ENCODE measurements at places on chromosomes 4 and X.

DNA sequence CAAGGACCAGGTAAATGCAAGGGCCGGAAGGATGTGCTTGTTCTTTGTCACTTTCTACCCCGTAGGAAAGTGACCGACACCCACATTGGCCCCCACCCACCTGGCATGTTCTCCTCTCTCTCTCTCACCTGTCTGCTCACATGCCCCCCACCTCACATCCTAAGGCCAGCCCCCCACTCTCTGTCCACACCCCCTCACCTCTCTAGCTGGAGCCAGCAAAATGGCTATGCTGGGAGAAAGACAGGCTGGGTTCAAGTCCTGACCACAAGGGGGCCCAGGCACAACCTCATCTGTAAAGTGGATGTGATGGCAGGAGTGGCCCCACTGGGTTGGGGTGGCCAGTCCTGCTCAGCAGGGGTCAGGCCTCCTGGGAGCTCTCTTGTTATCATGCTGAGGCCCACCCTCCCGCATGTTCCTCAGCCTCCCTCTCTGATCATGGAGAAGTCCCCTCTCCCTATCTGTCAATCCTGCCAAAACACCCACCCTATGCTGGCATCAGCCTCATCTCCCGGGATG is 1.7 kb upstream of the PPP2R2C start:
- DNase-seq: no peak

- no peak for DNase-seq
Observed at GRCh38 chr4:622996-623913, 2.1 kb upstream of the PDE6B start.

GRCh38 chr4:175536852-175537453 is 275.1 kb downstream of the GPM6A start:
- peak; percentile 5 for DNase-seq

- no peak for DNase-seq
Observed at GRCh38 chr4:115729739-115730266, 616.4 kb upstream of the NDST4 start.

DNA sequence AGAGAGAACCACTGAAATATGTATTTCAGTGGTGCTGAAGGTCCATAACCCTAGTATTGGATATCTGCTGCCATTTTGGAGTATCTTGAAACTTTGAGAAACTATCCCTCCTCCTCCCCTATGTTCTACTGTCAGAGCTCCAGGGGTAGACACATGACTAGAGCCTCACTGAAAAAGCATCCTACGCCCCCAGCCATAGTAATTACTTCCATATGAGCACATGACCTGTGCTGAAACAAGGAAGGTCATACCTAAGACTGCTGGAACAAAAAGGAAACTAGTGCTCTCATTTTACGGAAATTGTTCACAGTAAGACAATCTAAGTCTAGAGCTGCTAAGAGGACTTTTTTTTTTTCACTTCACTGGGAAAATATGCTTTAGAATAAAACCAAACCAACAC is 42.0 kb upstream of the MAPK10 start:
- DNase-seq: no peak

DNA sequence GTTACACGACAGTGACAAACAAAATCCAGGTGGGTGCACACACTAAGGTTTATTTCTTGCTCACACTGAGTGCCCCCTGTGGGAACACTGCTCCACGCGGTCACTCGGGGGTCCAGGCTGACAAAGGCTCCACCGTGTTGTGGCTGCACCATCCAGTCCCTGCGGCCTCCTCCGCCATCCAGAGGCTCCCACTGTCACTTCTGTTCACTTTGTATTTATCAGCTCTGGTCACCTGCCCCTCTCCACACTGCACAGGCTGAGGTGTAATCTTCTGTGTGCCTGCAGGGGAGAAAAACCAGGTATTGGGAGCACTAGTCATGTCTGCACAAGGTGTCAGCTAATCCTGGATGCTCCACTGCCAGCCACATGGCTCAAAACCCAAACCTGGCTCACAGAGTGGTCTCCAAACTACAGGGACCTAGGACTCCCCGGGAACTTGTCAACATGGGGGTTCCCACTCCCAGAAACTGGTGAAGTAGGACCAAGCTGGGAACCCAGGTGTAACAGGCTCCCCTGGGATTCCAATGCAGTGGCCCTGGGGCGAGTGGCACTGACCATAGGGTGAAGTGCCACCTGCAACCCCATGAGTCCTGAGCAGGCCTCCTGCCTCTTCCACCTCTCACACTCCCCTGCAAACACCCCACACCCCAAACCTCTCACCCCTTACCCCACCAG is 25.5 kb downstream of the HMX1 start:
- no peak for DNase-seq

- no peak for DNase-seq
Observed at GRCh38 chr4:6825403-6825802, 42.9 kb downstream of the KIAA0232 start.

- DNase-seq: no peak
Observed at GRCh38 chrX:153353416-153353815, 19.5 kb downstream of the ZNF275 start.

GRCh38 chr4:5972571-5972970 is 45.7 kb downstream of the C4orf50 start:
- no peak for DNase-seq

GRCh38 chrX:21374163-21374993 is at the start of gene CNKSR2:
CNKSR2 (plus strand) TSS chrX:21374418; CDS start chrX:21374898, 480 bp downstream.
- peak; percentile 57 for DNase-seq

- no peak for DNase-seq
Observed at GRCh38 chr4:99811850-99812249, 4.8 kb upstream of the DAPP1 start.

DNA sequence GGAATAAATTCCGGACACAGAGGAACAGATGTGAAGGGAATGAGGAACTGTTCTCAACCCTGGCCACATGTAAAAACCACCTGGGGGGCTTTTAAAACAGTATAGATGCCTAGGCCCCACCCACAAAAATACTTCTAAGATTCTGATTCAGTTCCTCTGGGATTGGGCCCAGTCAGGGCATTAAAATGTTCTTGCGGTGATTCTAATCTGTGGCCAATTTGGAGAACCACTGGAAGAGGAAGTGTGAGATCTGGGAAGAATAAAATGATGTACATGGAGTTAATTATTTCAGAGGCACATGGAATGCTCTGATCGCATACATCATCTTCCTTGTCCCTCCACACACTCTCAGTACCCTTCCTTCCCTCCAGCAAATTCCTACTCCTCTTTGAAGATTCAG is 192.2 kb downstream of the APBB2 start:
- DNase-seq: no peak

DNA sequence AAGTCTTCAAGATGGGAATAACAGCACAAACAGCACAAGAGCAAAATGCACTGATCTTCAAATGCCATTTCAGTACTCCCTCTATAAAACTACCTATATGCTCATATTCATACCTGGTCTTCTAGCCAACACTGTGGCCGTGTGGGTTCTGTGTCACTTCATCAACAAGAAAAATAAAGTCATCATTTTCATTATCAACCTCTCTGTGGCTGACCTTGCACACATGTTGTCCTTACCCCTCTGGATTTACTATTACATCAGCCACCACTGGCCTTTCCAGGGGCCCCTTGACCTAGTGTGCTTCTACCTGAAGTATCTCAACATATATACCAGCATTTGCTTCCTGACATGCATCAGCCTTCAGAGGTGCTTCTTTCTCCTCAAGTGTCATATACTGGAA is 59.6 kb upstream of the GPR174 start:
- DNase-seq: no peak

GRCh38 chr4:78667764-78668163 is 108.4 kb upstream of the BMP2K start:
- DNase-seq: no peak

DNA sequence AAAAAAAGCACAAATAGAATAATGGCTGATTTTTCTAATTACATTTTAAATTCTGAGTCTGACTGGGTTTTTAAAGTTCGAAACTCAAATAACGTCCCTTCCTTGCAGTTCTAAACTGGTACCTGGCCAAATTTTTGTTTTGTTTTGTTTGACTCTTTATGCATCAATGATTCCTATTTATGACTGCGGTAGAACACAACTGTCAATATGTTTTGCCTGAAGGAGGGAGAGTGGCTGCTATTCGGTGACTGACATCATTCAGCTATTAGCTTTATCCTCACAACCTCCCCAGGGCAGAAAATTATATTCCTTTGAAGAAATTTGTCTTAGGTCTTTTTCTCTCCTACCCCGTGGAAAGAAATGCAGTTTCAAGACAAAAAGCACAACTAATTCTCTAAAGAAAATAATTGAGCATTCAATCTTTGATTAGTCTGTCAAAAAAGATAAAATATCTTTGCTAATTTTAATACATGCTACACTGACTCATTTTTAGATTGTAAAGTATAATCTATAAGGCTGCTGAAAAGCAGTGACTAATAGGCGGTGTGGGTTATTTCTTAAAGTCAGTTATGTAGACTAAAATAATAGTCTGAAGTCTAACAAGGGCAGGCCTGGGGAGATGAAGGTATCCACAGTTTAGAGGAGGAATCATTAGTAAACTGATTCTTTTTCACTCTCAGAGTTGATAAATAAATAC is 61.9 kb downstream of the TMEM150C start:
- no peak for DNase-seq

- no peak for DNase-seq
Observed at GRCh38 chr4:59570860-59571476, 1629.2 kb upstream of the ADGRL3 start.

DNA sequence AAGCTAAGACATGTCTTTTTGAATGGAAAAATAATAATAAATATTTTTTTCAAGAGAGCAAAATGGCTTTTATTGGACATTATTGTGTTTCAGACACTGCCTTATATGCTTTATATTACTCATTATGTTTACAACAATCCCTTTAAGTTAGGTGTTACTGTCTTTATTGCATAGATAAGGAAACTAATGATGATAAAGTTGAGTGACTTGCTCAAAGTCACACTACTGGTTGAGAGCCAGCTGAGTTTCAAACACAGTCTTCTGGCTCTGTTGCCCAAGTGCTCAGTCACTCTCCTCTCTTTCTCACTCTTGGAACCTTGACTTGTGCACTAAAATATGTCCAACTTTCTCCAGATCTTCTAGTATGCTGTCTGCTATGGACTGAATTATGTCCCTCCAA is 71.5 kb upstream of the SLC39A8 start:
- DNase-seq: no peak

DNA sequence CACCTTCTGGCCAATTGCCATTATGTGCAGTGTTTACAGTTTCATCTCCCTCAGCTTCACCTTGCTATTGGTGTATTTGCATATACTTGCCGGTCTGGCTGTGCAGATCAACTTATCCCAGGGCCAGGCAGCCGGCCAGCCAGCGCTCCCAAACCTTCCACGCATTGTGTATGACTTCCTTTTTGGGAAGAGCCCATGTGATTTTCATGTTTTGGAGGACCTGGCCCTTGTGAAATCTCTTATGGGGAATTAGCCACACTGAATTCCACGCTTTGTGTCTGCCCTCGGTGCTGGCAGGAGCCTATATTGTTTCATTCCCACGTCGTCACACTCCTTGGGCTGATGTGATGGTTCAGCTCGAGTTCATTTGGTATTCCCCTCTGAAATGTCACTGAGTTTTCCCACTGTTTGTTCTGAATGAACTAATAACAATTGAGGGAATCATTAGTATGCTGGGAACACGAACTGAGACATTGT is 6.0 kb upstream of the PDLIM3 start:
- DNase-seq: no peak

GRCh38 chr4:10716163-10716562 is 31.6 kb upstream of the CLNK start:
- no peak for DNase-seq

DNA sequence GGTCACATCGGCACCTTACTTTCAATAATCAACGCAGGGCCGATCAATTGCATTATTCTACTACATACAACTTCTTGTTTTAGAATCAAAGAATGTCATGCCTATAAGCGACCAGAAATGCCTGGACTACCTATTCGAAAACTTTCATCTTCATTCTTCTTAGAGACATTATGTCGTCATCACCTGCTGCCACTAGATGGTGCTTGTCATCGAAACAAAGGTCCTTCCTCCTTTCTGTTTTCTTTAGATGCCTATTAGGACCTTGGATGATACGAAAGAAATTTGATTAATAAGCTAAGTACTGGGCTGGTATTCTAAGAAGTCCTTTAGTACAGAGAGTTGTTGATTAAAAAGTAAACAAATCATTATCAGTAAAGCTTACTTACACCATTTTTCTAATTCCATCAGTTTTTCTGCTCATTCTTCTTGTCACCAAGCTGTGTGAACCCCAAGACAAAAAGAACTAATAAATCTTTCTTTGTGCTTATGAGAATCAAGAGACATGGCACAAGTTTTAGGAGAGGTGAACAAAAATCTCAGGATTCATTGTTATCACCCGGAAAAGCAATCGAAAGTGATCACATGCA is 154.5 kb upstream of the SLC4A4 start:
- peak; percentile 36 for DNase-seq

GRCh38 chr4:113763029-113763285 is 1.4 kb upstream of the CAMK2D start:
- no peak for DNase-seq

- peak; percentile 29 for DNase-seq
Observed at GRCh38 chrX:119502727-119503483, 34.7 kb downstream of the SLC25A5 start.

- no peak for DNase-seq
Observed at GRCh38 chr4:105461221-105461620, 12.6 kb downstream of the PPA2 start.

GRCh38 chrX:112834031-112834845 is 6.4 kb downstream of the AMOT start:
- DNase-seq: no peak

- no peak for DNase-seq
Observed at GRCh38 chr4:149306537-149306936, 509.1 kb downstream of the IQCM start.

DNA sequence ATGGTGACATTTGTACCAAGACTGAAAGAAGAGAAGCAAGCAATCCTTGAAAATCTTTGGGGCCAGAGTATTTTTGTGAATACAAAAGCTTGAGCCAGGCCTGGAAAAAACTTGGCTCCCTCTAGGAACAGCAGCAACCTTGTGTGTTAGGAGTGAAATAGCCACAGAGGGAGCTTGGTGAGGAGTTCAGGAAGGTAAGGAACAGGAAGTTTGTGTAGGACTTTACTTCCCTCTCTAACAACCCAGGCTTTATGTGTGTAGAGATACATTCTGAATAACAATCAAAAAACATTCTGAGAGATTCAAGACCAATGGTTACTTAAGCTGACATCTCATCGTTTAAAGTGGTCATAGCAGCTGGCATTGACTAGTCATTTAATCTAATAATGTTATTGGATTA is 668.5 kb downstream of the PCDH18 start:
- DNase-seq: no peak

GRCh38 chr4:87848622-87849351 is 16.0 kb downstream of the MEPE start:
- no peak for DNase-seq

DNA sequence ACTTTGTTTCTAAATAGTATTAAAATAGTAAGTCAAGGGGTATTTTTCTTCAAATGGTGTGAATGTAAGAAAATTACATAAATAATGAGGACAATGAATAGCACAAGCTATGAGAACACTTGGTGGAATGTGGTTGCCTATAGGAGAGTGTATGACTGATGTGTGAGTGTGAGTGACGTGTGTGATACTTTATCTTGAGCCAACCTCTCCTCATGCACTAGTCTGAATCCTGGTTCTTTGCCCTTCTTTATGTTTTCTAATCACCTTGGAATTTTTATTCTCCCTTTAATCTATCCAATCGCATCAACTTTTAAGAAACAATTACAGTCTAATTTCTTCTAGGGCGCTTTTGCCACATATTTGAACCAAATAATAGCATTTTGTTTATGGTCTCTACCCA is 98.2 kb downstream of the YIPF7 start:
- DNase-seq: no peak

GRCh38 chrX:13189380-13189779 is 130.5 kb downstream of the ATXN3L start:
- no peak for DNase-seq
